ENCODE measurements at places on chromosomes 1 and 21. TPM values are rescaled to one million over a fixed set of nuclear protein-coding genes. Genes with fewer than 3 reads are reported as not detected.

Gene KIF26B
- 0.20 TPM for polyA plus RNA-seq

Gene HES4
- 2.1 TPM for polyA plus RNA-seq

Gene CLDN17
- polyA plus RNA-seq: not detected

Gene HSD3B1
- polyA plus RNA-seq: 0.07 TPM

Gene OPRD1
- polyA plus RNA-seq: not detected

Gene POU3F1
- 0.05 TPM for polyA plus RNA-seq

Gene INPP5B
- polyA plus RNA-seq: 4.5 TPM

Gene YARS1
- polyA plus RNA-seq: 92.6 TPM

Gene CELA2A
- not detected for polyA plus RNA-seq

Gene TDRD10
- polyA plus RNA-seq: not detected

Gene RXFP4
- polyA plus RNA-seq: 0.07 TPM

Gene S100A9
- polyA plus RNA-seq: 694 TPM

Gene HES3
- not detected for polyA plus RNA-seq

Gene CD1B
- polyA plus RNA-seq: not detected

Gene KCNE2
- polyA plus RNA-seq: not detected

Gene AMPD1
- not detected for polyA plus RNA-seq

Gene HMGB4
- not detected for polyA plus RNA-seq

Gene CCDC17
- 0.17 TPM for polyA plus RNA-seq

Gene FAM72C
- 1.0 TPM for polyA plus RNA-seq

Gene COL11A1
- not detected for polyA plus RNA-seq
